GM23338 (cell line): ENCODE measurements at places on chromosomes 12 and 14. TPM values are rescaled to one million over a fixed set of nuclear protein-coding genes. Genes with fewer than 3 reads are reported as not detected.

LRP1-AS gene
- not detected in 2 replicates for total RNA-seq

AQP2 gene
- total RNA-seq: 0.07 TPM in 1 of 2 replicates, not detected in the other

TRMT5 gene
- 18.4 and 31.9 TPM in 2 replicates for total RNA-seq

HSPA2 gene
- total RNA-seq: 114 and 130 TPM in 2 replicates

DNA sequence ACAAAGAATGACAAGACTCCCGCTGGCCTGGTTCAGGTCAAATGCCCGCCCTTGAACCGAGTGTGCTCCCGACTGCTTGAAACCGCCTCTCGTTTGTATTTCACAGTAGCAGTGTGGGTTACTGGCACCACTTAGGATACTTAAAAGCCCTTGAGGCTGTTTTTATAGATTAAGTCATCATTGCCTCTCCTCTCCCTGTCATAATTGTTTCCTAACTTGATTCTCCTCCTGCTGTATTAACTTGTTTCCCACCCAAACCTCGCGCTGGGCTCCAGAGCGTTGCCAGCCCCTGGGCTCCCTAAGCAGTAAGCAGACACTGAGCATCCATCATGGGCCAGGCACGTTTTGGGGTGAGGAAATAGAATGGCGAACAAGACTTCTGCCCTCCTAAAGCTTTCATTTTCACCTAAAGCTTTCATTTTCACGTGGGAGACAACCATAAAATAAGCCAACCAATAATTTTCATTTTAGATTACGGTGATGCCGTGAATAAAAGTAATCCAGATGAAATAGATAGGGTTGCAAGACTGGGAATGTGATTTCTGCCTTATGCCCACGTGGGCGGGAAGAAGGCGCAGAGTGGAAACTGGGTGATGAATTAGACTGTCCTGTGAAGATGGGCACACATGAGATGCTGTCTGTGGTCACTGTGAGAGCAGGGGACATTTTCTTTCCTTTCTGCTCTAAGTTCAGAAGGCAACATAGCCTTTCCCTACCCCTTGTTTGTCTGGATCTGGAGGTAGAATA lies 97.5 kb downstream of the PPP2R5C start:
- no peak for DNase-seq

- no peak for DNase-seq
These were observed 7.3 kb upstream of the CLECL1 start for GRCh38 chr12:9740106-9740750.

GRCh38 chr12:91040096-91040755 lies 17.6 kb downstream of the KERA start:
- no peak for DNase-seq

DNA sequence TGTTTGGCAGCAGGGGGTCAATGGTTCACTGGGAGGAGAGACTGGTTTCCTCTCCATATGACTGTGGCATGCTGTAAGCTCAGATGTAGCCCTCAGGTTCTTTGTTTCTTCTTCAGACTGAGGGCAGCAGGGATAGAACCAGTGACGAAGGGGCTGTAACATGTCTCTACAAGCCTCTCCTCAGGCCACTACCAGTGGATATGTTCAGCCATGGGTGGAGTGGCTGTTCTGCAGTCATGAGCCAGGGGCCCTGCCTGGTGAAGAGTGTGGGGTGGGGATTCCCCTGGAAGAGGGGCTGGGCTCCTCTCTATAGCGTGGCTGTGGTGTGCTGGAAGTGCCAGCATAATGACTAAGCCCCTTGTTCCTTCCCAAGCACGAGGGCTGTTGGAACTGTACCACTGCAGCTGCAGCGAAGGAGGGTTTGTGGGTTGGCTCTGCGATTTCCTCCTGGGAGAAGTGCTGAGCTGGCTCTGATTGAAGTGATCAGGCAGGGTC lies 55.8 kb downstream of the CMAS start:
- no peak for DNase-seq

GRCh38 chr14:90440592-90440991 lies 43.8 kb downstream of the CALM1 start:
- DNase-seq: no peak

DNA sequence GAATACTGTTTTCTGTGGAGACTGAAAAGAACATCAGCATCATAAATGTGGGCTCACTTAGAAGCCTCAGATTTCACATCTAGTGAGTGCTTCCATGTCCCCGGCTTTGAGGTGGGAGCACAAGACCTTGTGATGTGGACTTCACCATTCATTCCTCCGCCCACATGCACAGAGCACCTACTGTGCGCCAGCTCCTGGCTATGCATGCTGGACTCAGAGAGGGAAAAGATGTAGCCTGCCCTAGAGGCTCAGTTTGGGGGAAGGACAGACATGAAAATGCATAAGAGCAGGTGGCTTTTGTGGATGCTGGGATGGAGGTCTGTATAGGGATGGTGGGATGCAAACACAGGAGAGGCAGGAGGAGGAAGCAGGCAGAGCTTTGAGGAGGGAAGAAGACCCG lies 65.0 kb downstream of the SERPINA3 start:
- DNase-seq: no peak

DNA sequence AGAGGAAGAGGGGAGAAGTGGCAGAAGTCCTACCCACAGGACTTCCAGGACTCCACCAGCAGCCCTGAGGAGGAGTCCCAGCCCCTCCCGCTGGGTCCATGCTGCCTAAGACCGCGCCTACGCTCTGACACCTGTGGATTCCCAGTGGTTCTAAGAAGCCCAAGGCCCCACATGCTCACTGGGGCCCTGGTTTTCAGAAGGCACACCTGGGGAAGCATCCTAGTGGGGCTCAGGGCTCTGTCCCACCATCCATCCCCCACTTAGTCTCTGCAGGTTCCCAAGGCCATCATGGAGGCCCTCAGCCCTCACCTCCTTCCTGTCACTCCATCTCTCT lies 32.6 kb downstream of the ACTN1 start:
- DNase-seq: no peak

- no peak for DNase-seq
These were observed 6.7 kb upstream of the FITM1 start for GRCh38 chr14:24123424-24124417.
